ENCODE measurements at places on chromosomes 1 and 21.

DNA sequence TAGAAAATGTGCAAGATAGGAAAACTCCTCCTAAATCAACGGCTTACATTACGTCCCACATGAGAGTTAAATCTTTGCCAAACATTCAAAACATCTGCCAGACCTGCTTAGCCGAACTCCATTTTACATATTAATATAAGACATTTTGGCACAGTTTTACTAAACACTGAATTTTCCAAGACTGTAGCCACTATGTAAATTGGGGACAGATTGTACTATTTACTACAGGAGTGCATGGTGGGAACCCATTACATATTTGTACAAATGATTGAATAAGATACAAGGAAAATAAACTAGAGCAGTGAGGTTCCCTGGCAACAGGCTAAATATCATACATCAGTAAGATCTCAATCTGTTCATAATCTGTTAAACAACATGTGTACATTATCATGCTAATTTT lies 1234.4 kb downstream of the KCNT2 start:
- DNase-seq: no peak

DNA sequence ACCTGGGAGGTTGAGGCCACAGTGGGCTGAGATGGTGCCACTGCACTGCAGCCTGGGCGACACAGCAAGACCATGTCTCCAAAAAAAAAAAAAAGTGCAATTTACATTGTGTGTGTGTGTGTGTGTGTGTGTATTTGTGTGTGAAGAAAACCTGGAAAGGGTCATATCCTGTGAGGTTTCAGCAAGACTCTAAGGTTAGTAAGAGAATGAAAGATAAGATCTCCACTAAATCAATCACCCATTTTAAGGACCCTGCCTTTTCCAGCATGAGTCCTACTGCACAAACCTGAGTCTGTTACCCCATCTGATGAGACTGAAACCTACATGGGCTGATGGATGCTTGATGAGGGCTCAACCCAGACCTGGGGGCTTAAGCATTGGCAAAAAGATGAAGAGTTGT lies 4.9 kb upstream of the C1orf74 start:
- no peak for DNase-seq

GRCh38 chr21:18524097-18524880 lies 120.7 kb upstream of the TMPRSS15 start:
- no peak for DNase-seq

DNA sequence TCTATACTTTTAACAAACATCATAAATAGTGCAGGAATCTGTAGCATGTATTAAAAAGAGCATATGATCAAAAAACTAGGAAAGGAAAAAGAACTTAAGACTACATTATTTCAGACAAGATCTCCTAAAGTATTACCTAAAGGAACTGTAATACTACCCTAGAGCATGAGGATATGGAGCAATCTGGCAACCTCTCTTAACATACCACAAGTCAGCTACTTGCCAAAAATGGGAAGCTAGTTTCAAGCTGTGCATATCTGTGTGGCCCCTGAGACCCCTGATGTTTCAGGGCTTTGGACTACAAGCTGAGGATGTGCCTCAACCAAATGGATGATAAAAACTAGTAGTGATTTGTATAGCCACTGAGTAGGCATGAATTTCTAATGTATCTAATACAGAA lies 525.6 kb downstream of the PTBP2 start:
- no peak for DNase-seq

GRCh38 chr1:103230061-103230460 lies 121.7 kb upstream of the COL11A1 start:
- no peak for DNase-seq

DNA sequence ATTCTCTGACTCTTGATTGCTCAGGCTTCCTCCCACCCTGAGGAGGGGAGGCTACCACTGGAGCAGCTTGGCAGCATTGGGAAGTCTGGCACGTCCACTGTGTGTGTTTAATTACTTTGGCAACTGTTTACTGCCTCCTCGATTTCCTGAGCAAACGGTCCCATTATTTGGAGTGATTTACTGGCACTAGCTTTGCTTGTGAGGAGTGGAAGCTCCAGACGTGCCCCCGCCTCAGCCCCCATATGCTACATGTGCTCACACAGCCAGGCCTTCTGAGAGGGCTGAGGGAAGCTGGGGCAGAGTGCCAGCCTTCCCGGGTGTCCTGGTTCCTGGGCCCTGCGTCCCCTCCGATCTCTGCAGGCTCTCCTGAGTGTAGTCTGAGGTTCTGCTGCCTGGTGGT lies 306.2 kb downstream of the PTPRU start:
- no peak for DNase-seq

GRCh38 chr1:39828734-39829133 lies 40.1 kb upstream of the BMP8B start:
- DNase-seq: no peak

DNA sequence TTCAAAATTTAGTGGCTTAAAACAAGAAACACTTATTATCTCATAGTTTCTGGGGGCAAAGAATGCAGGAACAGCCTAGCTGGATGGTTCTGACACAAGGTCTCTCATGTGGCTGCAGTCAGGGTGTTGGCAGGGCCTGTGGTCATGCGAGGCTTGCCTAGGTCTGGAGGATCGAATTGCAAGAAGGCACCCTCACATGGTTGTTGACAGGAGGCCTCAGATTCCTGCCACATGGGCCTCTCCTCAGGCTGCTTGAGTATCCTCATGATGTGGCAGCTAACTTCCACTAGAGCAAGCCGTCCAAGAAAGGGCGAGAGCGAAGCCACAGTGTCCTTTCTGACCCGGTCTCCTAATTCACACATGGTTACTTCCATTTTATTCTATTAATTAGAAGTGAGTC lies 6.2 kb upstream of the NRIP1 start:
- no peak for DNase-seq

GRCh38 chr1:201859424-201859823 lies 29.3 kb upstream of the SHISA4 start:
- peak; percentile 50 for DNase-seq

- no peak for DNase-seq
These were observed 3.0 kb downstream of the RXFP4 start for GRCh38 chr1:155944444-155944799.

DNA sequence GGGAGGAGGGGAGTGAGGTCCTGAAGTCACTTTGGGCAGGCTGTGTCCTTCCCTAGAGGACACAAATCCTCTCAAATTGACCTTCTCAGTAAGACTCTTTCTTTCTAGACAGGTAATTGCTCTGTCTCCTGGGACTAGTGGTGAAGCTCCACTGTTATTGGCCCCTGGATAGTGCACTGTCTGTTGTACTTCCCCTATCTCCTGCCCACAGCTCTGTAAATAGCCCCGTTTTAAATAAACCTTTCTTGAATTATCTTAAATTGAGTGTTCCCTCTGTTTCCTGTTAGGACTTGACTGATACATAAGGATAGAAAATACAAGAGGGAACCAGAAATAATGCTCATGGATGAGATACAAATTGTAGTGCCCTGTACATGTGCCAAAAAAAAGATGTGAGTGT lies 229.5 kb upstream of the USP24 start:
- no peak for DNase-seq

GRCh38 chr1:161215076-161215475 lies at the start of gene FCER1G:
TSS of gene FCER1G (plus strand) at chr1:161215295. CDS start at chr1:161215322, 27 bp downstream.
- no peak for DNase-seq

DNA sequence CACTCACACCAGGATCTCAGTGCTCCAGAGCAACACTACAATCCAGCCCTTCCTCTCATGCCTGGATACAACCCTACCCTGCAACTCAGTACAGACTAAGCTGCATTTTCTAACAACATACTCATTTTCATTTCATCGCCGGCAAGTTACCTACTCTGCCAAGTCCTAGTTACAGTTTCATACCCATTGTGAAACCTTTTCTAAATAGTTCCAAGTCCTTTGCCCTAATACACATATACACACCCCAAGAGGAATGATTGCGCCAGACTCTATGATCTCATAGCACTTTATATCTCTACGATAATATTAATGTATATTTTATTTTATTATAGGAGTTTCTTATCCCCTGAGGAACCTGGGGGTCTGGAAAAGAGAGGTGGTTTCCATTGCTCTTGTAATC lies 122.4 kb downstream of the LMX1A start:
- no peak for DNase-seq

DNA sequence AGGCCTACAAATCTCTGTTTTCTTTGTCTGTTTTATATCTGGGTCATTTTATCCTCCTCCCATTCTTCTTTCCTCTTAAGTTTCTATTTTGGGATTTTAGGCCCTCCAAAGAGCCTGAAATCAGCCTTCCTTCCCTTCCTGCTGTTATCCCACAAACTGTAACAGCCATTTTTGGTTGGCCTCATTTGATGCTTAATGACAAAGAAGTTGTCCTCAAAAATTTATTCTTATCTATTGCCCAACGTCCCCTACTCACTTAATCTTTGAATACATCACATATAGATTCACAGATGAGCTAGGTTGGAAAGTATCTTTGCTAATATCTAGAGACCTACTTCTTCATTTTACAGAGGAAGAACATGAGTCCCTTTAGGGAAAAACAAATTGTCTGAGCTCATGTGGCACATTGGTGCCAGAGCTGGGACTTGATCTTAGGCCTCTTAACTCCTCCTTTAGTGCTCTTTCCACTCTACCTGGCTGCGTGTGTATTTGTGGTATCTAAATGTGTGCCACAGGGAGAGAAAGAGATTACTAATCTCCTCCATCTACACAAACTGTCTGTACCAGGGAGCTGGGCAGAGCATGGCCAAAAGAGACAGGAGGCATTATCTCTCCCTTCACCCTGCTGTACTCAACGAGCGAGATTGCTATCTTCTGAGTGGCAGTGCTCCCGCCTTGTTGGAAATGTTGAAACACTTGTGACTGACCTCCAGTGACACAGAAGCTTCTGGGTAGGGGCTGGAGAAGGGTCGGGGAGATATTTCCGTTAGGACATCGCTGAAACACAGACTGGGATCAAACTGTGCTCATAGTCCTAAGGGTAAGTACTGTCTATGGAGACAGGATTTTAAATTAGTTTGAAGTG lies 30.1 kb downstream of the RHEX start:
- DNase-seq: no peak

DNA sequence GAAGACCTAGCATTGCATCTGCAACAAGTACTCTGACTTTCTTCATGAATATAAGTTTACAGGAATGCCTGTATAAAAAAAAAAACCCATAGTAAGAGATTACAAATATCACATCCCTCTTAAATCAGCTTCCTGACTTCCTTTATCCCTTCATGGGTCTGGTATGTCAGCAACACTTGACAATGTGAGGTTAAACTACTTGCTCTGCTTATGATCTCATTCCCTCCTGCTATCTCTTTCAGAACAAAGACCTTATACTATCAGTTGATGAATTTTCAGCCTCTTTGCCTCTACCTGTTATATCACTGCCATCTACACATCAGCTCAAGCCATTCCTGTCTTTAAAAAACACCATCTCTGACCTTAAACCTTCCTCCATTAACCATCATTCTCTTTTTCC lies 130.9 kb upstream of the SAMSN1 start:
- DNase-seq: peak; percentile 2

GRCh38 chr1:209497729-209498128 lies 85.8 kb upstream of the CAMK1G start:
- DNase-seq: no peak

GRCh38 chr1:161258439-161259344 lies at the start of gene PCP4L1:
TSS of gene PCP4L1 (plus strand) at chr1:161258745. CDS start at chr1:161258975, 230 bp downstream.
- DNase-seq: no peak

GRCh38 chr1:180923887-180924286 lies 11.2 kb downstream of the KIAA1614 start:
- DNase-seq: no peak

DNA sequence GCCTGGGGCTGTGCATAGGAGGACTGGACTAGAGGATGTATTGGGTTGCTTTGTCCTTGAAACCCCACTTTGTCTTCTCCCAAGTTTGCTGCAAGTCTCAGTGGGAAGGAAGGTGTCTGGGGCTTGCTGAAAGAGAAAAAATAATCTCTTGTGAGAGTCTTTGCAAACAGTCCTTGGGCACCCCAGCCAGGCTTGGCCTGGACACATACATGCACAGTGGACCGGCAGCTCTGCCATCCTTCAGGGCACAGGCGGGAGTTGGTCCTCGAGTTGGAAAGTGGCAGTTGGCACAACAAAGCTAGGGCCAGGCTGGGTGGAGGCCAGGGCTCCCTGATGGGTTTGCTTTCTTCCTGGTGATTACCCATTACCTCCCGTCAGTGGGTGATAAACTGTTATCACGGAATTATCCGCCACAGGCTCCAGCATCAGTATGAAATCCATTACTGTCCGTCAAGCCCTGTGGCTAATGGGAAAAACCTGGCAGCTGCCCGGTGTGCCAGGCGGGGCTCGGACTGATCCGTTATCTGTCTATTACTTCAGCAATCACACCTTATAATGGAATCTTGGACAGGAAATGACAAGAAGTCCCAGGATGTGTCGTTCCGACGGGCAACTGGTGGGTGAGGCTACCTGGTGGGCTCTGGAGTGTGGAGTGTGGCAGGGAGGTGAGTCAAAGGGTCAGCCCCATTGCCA lies 265.7 kb downstream of the GRIK3 start:
- no peak for DNase-seq

GRCh38 chr1:33295450-33296081 lies 25.3 kb downstream of the A3GALT2 start:
- DNase-seq: peak; percentile 38

GRCh38 chr1:3852711-3853485 lies 4.1 kb downstream of the CEP104 start:
- no peak for DNase-seq

DNA sequence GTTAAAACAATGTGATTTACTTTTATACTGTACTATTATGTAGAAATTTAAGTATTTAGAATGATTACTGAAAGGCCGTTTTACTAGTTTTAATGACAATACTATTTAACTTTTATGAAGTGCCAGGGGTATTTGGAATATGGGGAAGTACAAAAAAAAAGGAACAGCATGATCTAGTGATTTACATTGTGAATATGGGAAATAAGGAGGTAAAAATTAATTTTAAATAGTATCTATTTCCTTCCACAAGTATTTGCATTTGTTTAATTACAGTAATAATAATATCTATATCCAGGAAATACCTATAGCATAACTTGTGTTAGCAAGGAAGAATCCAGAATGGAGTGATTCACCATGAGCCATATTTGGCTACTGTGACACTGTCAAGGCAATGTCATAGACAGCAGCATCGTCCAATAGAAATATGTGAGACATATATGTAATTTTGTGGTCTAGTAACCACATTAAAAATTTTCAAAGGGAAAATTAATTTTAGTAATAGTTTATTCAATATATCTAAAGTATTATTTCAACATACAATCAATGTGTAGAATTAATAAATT lies 22.0 kb downstream of the CNST start:
- DNase-seq: peak; percentile 83

DNA sequence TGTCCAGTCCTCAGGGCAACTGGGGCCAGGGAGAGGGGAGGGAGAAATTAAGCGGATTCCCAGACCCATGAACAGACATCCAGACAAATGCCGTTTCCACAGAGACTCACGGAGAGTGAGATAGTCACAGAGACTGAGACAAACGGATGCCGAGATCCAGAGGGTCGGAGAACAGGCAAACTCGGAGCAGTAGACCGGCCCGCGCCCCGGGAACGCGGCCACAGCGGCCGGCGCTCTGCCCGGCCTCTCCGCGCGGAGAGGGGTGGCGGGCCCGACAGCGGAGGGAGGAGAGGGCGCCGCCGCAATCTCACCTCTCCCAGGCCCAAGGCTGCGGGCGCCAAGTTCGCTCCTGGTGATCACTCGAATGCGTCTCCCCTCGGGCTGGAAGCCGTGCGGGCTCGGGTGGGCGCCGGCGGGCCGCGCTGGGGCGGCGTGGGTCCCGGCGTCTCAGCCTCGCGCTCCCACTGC lies 831 bp upstream of the FOXD2 start:
- DNase-seq: no peak
